ENCODE measurements at places on chromosomes 4 and X. TPM values are rescaled to one million over a fixed set of nuclear protein-coding genes. Genes with fewer than 3 reads are reported as not detected.

CNGA1 gene
- not detected for total RNA-seq

HHIP gene
- 0.05 TPM for total RNA-seq

IL2 gene
- not detected for total RNA-seq

CLOCK gene
- total RNA-seq, result 77.4 TPM

SOD3 gene
- total RNA-seq, result 6.6 TPM

CDKL5 gene
- total RNA-seq, result 5.0 TPM

SYNPO2 gene
- total RNA-seq, result 588 TPM

ZXDA gene
- 6.4 TPM for total RNA-seq

HPGDS gene
- total RNA-seq, result not detected

TMEM271 gene
- not detected for total RNA-seq

MAGEC3 gene
- total RNA-seq, result not detected

MGAT4D gene
- total RNA-seq, result not detected

HCCS gene
- 25.7 TPM for total RNA-seq

CXCL13 gene
- total RNA-seq, result not detected

SYTL5 gene
- 0.16 TPM for total RNA-seq

DRP2 gene
- 14.9 TPM for total RNA-seq

CXorf49 gene
- not detected for total RNA-seq

NPFFR2 gene
- not detected for total RNA-seq

ASB12 gene
- 0.83 TPM for total RNA-seq

PPP2R2C gene
- 2.0 TPM for total RNA-seq

RNF212 gene
- total RNA-seq, result not detected

FGF2 gene
- total RNA-seq, result 5.8 TPM

NSG1 gene
- total RNA-seq, result 0.27 TPM

PPBP gene
- total RNA-seq, result not detected

AR gene
- total RNA-seq, result 24.1 TPM

ZNF157 gene
- total RNA-seq, result 0.08 TPM

CPZ gene
- total RNA-seq, result 31.3 TPM

RTL9 gene
- total RNA-seq, result 1.2 TPM

GLRA2 gene
- not detected for total RNA-seq

RBMXL3 gene
- not detected for total RNA-seq

SMR3B gene
- total RNA-seq, result not detected

TRIM75 gene
- total RNA-seq, result not detected

MAGEC1 gene
- not detected for total RNA-seq

AASDH gene
- total RNA-seq, result 10.9 TPM

GPR50 gene
- not detected for total RNA-seq

MECP2 gene
- total RNA-seq, result 29.9 TPM

FGD1 gene
- total RNA-seq, result 7.8 TPM

TEX13D gene
- total RNA-seq, result not detected

TRMT44 gene
- 23.9 TPM for total RNA-seq

RIPPLY1 gene
- not detected for total RNA-seq

CA5B gene
- total RNA-seq, result 4.7 TPM

Measured in myocyte (in vitro differentiated cells).